ENCODE measurements at places on chromosomes 11 and 22. TPM values are rescaled to one million over a fixed set of nuclear protein-coding genes. Genes with fewer than 3 reads are reported as not detected.

CCDC87 gene
- 0.50 TPM for total RNA-seq

TH gene
- not detected for total RNA-seq

TMEM45B gene
- 0.40 TPM for total RNA-seq

C11orf65 gene
- total RNA-seq = 0.14 TPM

C11orf91 gene
- total RNA-seq = 0.27 TPM

RTN4R gene
- total RNA-seq = 1.1 TPM

CASP12 gene
- 1.5 TPM for total RNA-seq
